Suprapubic skin (tissue), 4 donors: ENCODE measurements at places on chromosomes 2 and 18. TPM values are rescaled to one million over a fixed set of nuclear protein-coding genes. Genes with fewer than 3 reads are reported as not detected.

- DNase-seq = no peak
Observed at GRCh38 chr2:119366161-119366648, 429 bp downstream of the C2orf76 start.

DNA sequence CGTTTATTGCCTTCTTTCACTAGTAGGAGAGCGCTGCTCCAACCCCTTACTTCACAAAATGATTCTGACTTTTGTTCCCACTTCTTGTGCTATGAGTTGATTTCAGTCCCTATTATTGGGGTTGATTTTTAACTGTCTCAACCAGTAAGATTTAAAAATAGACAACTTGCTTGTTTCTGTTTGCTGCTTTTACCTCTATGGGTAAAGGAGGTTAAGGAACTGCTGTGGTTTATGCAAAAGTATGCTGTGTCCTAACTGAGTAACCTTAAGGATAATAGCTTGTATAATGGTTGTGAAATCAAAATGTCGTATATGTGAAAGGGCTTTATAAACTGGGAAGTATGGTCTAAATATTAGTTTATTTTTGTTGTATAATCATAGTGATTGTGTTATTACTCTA, 22.6 kb downstream of the ALMS1 start:
- no peak for DNase-seq

The TMEM200C gene
- 1.4 TPM for total RNA-seq

The TCF23 gene
- 0.11 TPM for total RNA-seq

DNA sequence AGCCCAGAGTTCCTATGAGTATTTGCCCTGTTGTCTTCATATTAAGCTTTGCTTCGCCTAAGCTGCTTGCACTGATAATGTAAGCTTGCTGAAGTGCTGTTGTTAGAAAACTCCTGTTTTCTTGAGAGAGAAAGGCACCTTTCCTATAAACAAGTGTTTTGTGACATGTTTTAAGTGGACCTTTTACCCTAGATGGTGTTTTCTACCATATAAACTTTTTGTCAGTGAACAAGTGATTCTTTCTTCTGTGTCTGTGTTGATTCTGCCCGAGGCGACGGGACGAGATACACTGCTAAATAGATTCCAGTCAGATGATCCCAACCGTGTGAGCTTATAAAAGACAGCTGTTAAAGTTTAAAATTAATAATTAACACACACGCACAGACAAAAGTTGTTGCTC, 24.1 kb downstream of the CABLES1 start:
- DNase-seq = no peak

DNA sequence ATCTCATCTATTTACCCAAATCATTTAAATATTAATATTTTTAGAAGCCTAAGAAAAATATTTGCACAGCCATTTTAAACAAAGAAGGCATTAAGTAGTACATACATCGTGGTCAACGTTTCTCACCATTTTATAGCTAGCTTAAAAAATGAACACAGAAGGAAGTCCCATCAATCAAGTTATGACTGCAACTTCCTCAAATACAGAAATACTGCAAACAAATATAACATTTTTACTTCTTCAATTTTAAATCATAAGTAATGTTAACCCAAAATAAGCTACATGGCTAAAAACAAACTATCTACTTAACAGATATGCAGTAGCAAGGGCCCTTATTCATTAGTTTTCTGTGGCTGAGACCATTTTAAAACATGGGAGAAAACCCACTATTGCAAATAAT, 30.6 kb downstream of the ITSN2 start:
- DNase-seq = no peak

The ABCG5 gene
- not detected for total RNA-seq

DNA sequence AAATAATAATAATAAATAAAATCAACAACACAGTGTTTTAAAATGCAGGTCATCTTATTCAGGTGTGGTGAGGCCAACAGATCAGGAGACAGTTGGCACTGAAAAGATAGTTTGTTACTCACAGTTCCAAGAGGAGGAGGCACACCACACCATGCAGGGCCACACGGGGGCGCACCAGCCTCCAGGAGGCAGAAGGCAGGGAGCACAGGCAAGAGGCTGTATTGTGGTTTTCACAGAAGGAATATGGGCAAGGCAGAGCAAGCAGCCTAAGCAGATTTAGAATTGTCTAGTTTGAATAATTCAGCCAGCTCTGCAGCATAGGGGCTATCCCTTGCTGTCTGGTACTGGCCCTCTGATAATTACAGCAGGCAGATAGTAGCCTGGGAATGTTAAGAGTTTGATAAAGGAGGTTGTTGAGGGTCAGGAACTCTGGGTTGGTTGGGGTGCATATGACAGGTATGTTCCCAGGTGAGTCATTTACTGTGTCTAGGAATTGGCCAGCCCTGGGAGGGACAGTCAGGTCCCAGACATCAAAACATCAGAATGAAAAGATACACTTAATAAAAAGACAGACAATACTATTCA, 31.3 kb downstream of the KIAA2012 start:
- no peak for DNase-seq

The KCNE4 gene
- total RNA-seq = 2.4 TPM

DNA sequence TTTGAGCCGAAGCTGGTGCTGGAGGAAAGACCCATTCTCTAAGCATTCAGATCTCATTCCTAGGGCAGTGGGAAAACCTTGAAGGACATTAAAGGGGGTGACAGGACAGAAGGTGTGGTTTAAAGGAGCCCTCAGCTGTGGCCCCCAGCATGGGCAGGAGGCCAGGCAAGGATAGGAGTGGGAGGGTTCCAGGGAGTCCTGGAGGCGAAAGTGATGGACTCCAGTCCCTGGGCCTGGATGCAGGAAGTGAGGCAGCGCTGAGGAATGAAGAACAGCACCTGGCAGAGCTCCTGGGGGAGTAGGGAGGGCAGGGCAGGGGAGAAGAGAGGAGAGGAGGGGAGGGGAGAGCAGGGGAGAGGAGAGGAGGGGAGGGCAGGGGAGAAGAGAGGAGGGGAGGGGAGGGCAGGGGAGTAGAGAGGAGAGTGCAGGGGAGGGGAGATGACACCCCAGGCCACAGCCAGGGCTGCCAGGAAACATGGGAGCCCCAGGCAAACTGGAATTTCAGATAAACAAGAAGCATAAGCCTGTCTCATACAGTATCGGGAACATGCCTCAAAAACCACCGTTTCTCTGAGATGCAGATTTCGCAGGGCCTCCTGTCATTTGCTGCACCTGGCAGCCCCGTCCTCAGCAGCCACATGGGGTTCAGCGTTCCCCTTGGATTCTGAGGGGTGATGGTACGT, 5.7 kb downstream of the RAMP1 start:
- DNase-seq = no peak

The C2orf78 gene
- not detected for total RNA-seq

The CCL20 gene
- not detected for total RNA-seq

- peak; percentile 87 for DNase-seq
Observed at GRCh38 chr2:197108758-197109157, 182.3 kb upstream of the PGAP1 start.

DNA sequence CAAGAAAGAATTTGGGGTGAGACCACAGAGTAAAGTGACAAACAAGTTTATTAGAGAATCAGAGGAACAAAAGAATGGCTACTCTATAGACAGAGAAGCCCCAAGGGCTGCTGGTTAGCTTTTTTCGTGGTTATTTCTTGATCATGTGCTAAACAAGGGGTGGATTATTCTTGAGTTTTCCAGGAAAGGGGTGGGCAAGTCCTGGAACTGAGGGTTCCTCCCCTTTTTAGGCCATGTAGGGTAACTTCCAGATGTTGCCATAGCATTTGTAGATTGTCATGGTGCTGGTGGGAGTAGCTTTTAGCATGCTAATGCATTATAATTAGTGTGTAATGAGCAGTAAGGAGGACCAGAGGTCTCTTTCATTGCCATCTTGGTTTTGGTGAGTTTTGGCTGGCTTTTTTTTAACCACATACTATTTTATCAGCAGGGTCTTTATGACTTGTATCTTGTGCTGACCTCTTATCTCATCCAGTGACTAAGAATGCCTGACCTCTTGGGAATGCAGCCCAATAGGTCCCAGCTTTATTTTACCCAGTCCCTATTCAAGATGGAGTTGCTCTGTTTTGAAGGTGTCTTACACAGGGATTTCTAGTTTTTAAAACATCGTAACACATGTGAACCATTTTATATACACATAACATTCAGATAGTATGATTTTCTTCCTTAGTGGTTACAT, 77.8 kb downstream of the MYO1B start:
- no peak for DNase-seq

GRCh38 chr2:181954538-181954883, 31.1 kb upstream of the PPP1R1C start:
- no peak for DNase-seq

The RIT2 gene
- not detected for total RNA-seq

The IL1R2 gene
- 55.3 TPM for total RNA-seq

The GPR75 gene
- total RNA-seq = 4.5 TPM

DNA sequence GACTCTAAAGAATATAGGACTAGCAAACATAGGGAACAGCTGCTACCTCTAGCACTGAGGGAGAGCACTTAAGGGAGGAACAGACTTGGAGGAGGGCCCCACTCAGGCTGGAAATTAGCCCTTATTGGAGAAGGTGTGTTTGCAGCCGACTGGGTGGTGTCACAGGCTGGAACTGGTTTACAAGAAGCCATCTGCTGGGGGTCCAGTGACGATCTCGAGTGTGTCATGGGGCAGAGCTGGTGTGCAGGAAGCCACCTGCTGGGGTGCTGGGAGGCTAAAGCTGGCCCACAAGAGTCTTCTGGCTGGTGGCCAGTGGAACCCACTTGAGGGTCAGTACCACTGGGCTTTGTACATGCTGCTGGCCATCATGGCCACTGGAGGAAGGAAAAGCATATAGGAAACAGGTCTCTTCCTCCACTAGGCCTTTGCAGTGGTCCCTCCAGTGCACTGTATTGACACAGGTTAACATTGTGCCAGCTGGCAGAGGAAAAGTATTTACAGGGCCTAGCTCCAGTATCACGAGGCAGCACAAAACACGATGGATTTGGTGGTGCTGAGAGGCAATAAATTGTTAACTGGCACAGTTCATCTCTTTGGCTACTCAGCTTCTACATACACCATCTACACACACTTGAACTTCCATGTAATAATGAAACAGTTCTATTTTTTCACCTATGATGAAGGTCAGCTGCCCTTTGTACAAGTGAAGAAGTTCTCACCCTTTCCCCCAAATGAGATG, 43.6 kb downstream of the MAP3K20 start:
- DNase-seq = no peak

The DCAF17 gene
- 14.9 TPM for total RNA-seq

GRCh38 chr2:168156661-168157060, 90.7 kb downstream of the STK39 start:
- no peak for DNase-seq

The GALNT3 gene
- 15.1 TPM for total RNA-seq

GRCh38 chr2:234491281-234491680, 5.6 kb downstream of the ARL4C start:
- DNase-seq = no peak

- no peak for DNase-seq
Observed at GRCh38 chr2:101518578-101519492, 43.9 kb upstream of the RFX8 start.

DNA sequence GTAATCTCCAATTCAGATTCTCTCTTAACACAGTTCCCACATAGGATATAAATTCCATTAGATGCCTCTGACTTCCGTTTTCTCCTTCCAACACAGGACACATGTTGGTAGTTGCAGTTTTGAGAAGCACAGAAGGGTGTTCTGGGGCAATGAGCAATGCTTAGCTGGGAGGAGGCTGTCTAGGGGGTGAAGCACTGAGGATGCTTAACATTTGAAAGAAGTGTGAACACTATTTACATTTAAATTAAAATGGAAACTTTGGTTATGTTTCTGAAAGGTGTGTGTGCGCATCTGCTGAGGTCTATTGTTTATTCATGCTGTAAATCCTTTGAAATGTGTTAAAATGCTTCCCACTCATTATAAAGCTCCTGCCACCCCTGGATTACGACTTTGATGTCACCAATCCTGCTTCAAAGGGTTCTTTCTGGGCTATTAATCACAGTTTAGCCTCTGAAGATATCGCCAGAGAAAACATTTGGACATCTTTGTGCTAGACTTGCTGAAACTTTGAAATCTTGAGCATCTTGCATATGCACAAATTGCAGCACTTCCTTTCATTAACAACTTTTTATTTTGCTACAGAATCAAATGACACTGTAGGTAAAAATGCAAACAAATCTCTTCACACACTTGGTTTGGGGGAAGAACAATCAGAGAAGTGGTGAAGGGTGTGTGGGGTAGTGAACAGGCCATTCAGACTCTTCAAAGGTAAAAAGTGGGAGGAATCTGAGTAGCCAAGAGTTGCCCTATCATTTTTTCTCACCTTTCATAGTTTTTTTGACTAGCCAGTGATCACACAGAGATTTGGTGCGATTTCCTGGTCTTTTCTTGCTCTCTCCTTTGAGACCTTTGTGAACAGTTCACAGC, 258.4 kb downstream of the MYO3B start:
- no peak for DNase-seq

GRCh38 chr2:216776066-216776850, 80.9 kb upstream of the IGFBP5 start:
- DNase-seq = no peak

DNA sequence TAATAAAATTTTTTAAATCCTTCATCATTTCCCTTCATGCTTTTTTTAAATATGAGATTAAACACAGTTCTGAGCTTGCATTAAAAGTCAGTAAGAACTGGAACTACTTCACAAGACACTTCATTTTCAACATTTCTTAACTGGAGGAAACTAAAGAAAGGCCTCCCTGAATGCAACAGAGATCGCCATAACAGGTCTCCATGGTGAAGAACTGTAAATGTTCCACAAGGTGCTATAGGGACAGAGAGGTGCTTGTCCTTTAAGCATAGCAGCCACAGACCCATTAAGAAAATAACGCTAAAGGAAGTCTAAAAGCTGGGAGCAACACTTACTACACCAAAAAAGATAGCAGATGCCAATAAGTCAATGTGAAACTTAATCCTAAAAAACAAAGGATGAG, 8.5 kb downstream of the STAM2 start:
- no peak for DNase-seq

- no peak for DNase-seq
Observed at GRCh38 chr2:199716807-199717586, 134.0 kb downstream of the FTCDNL1 start.

- no peak for DNase-seq
Observed at GRCh38 chr18:69982417-69982816, 34.7 kb upstream of the CD226 start.

GRCh38 chr18:67514901-67515540, 1.5 kb downstream of the DSEL start:
- DNase-seq = no peak

The DRC1 gene
- total RNA-seq = not detected

The DPYSL5 gene
- not detected for total RNA-seq

DNA sequence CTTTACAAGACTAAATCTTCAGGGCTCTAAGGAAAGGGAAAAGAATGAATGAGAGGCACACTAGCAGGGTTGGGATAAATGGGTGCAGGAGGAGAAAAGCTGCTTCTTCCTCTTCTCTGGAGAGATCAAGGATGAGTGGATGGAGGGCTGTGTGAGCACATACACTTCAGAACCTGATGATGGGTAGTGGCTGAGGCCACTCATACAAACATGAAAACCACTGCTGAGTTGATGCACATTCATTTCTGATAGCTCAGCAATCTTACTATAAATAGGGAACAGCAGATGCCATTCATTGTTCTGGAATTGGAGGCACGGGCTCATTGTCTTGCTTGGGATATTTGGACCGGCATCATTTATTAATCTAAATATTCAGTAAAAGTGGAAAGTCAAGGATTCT, 152.4 kb upstream of the KCTD1 start:
- DNase-seq = no peak
